Activated CD8-positive, alpha-beta memory T cell treated with anti-CD3 and anti-CD28 coated beads for 4 hours (primary cell): ENCODE measurements at places on chromosomes 4 and X.

GRCh38 chrX:149473092-149473491 lies 32.0 kb downstream of the IDS start:
- DNase-seq = no peak

DNA sequence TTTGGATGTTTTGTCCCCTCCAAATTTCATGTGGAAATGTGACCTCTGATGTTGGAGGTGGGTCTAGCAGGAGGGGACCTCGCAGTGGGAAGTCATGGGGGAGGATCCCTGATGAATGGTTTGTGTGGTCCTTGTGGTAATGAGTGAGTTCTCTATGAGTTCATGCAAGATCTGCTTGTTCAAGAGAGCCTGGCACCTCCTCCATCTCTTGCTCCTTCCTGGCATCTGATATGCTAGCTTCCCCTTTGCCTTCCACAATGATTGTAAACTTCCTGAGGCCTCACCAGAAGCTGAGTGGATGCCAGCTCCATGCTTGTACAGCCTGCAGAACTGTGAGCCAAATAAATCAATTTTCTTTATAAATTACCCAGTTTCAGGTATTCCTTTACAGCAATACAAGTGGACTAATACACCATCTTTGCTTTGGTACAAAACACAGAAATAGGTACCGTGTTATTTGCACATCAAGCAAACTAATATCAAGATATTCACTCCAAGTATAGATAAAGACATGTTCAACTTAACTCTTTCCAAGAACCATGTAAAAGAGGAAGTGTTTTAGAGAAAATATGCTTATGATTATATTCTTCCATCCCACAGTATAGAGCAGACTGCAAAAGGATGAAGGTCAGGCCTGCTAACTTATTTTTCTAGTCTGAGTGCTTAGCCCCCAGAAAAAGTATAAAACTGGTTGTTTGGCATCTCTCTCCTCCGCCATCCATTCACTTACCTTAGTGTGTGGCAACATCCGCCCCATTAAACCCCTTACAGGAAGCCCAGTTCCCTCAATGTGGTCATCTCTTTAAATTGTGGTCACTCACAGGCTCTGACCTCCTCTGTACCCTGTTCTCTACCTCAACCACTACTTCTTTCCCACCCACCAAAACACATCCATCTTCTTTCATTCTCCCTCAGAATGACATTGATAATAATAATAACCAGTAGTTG lies 6.7 kb downstream of the ARAP2 start:
- DNase-seq = no peak

DNA sequence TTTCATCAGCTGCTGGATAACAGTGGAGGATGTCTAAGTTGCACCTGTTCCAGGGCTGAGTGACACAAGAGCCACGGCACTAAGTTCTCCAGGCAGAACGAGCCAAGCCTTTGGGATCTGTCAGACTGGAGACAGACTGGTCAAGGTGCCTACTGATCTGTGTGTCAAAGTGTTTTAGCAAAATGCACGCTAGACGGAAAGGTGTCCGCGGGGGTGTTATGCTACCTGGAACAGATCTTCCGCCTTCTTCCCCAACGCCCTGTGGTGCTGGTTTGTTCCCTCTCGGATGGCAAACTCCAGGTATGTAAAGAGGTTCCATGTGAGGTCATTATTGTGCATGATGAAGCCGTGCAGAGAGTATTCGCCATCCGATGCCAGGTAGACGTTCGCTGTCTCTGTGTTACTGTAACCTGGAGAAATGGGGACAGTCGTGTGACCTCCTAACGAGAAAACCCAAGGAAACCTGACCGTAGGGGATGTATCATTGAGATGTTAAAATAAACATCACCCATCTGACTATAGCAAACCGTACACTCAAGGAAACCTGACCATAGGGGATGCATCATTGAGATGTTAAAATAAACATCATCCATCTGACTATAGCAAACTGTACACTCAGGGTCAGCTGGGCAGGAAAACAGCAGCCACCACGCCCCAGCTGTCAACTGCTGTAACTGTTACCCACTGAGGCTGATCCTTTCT lies 29.7 kb upstream of the SLC25A6 start:
- DNase-seq = no peak

DNA sequence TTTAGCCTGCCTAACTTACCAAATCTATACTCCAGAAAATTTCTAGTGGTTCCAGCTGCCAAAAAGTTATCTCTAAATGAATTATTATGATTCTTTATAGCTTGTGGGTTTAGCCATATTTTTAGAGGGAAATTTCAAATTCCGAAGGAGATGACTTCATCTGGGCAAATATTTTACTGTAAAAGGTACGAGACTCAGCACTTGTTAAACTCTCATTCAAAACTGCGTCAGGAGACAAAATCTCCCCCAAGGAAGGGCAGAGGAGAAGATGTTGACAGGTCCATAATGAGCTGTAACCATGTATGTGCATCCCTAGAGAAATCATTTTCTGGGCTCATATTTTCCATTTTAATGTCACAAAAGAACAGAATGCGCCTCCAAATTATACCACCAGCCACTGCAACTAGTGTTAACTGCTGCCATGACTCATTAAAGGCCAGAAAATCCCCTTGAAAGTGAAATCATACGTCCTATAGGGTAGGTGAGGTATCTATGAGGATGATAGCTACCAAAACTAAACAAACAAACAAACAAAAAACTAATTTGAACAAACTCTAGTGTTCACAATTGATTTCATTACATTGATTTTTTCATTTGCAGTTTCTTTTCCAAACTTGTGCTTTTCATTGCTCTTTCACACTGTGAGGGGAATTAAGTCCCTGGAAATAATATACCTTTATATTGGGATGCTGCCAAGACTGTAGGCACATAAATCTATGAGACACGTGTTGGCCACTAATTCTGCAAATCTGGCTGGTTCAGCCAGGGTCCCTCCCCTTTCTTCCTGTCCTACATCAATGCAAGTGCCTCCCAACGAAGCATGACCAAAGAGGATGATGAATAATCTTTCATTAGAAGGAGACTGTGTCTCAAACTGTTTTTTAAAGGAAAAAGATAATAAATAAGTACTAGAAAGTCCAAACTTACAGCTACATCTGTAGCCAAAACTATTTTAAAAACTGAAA lies 85.8 kb downstream of the ARHGAP6 start:
- DNase-seq = no peak

DNA sequence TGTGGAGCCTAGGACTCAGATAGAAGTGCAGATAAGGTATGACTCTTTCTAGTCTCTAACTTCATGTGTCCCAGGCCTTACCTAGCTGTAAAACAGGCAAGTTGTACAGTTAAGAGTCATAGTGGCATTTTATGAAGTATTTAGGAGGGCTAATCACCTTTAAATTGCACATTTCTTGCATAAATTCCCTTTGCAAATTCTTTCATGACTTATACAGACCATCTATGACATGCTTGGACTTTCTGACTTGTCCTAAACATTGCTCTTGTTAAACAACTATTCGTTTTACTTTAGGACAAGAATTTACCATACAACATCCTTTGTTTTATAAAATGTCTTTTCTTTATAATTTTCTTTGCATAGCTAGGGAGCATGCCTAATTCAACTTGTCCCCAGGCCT lies 7.8 kb upstream of the RRAGB start:
- DNase-seq = no peak

DNA sequence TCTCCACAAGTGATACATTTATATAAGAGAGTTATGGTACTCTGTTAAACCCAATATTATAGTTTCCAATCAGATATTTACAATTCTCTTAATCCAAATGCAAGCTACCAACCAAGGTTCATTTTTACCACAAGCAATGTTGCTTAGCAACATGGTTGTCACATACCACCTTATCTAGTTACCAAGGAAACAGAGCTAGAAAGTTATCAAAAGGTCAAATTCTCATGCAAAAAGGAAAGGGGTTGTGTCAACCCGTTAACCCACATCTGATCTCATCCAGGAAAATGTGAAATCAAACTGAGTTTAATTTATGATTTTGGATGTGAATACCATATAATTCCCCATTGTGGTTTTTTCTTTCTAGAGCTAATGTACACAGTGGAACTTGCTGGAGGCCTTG lies 274.1 kb upstream of the MAGEB2 start:
- DNase-seq = no peak

DNA sequence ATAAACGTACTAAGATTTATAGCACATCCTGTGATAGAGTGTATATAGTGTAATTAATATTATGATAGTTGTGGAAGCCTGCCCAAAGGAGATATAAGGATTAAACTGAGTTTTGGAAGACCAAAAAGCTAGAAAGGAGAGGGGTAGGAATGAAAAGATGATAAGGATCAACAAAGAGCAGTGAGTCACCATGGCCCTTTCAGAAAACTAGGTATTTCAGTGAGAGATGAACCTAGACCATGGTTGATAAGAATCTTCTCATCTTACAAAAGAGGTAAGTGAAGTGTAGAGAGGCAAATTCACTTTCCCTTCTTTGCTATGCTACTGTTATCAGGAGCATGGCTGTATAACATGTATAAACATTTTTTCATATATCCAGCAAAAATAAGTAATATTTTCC lies 133.8 kb upstream of the PLAC1 start:
- no peak for DNase-seq

- no peak for DNase-seq
Observed at GRCh38 chr4:184826691-184827270, 1.0 kb upstream of the ACSL1 start.

DNA sequence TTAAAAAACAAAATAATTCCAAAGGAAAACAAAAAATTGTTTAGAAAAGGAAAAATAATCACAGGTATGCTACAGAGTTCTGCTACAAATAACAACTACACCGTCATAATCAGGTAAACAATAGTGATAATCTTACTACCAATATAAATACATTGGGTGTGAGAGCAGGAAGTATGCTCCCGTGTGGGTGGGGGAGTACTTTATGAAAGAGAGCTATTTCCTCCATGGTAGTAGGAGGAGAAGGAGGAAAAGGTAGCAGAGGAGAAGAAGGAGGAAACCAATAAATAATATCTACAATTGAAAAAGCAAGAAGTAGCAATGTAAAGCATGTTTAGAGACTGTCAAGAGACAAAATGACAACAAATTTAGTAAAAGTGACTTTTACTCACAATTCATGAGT lies 35.1 kb downstream of the TEC start:
- no peak for DNase-seq

- no peak for DNase-seq
Observed at GRCh38 chr4:118997601-118998000, 108.9 kb downstream of the SYNPO2 start.

DNA sequence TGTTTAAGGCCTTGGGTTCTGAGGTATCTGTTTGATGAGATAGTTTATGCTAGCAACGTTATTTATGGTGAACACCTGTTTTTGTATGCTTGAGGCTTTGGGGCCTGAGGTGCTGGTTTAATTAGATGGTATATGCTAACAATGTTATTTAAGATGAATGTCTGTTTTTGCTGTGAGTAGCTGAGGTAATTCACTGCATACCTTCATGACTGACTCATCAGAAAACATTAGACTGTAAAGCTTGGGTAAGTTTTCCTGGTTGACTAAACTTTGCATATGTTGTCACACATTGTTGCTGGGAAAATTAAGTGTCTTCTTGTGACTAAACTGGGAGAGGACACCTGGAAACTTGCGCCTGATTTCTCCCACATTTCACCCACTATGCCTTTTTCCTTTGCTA lies 1026.6 kb downstream of the RAPGEF2 start:
- no peak for DNase-seq

- no peak for DNase-seq
Observed at GRCh38 chr4:52585379-52585778, 73.7 kb downstream of the USP46 start.

GRCh38 chrX:104432321-104432720 lies 133.7 kb upstream of the IL1RAPL2 start:
- no peak for DNase-seq

GRCh38 chr4:77197361-77197760 lies 40.4 kb downstream of the CCNG2 start:
- DNase-seq = no peak

DNA sequence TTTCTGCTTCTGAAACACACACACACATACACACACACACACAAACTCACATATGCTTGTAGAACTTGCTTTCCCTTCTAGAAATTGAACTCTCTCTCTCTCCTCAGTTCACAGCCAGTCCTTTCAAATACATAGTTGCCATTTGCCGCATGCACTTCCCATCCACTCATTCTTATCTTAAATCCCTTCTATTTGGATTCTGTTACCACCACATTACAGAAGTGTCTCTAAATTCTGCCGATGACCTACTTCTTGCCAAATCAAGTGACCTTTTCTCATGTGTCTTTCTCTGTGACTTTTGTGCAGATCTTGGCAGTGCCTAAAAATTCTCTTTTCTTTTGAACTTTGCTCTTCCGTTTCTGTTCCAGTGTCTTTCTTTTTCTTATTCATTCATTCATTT lies 7.5 kb upstream of the MYOZ2 start:
- no peak for DNase-seq

DNA sequence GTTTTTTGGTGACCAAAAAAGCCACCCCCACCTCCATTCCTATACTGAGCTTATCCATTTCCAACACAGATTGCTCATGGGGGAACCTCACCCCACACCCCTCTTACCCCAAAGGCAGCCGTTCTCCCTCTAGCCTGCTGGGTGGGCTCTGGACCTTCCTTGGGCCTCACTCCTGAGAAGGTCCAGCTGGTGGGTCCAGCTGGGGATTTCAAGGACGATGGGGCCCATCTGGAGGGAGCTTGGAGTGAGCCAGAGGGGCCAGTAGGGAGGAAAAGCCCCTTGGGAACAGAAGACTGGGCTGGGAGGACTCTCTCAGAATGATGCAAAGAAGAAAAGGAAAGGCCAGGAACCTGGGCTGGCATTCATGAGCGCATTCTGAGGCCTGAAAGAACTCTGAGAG lies 42.0 kb upstream of the PJA1 start:
- DNase-seq = no peak

DNA sequence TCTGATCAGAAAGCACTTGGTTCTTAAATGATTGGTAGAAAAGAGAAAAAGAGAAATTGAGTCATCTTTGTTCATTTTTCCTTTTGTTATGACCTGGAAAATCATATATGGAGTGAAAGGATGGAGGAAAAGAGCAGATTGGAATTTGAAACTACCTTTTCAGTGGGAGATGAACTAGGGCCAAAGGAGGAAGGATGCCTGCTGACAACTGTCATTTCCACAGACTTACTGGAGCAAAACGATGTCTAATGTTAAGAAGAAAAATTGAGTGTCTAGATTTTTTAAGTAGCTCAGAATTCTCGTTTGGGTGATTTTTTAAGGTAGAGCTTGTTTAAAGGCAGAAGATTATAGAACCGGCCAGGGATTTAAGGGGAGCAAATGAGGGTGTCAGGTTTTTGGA lies 144.6 kb upstream of the KCNIP4 start:
- DNase-seq = no peak

DNA sequence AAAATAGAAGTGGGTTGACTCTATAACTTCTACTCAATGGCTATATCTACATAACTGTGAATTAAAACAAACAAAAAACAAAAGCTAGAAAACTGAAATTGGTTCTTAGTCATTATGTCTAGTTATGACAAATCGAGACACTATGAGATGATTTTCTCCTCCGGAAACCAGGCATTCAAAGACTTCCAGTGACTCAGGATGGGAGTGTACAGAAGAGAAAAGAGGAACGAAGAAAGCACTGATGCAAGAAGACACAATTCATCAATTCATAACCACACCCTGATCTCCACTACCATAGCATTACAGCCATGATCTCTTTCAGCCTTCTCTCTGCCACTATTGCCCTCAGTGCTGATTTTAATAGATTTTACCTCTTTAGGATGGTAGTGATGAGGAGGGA lies 253.6 kb downstream of the CBLL2 start:
- DNase-seq = no peak

- no peak for DNase-seq
Observed at GRCh38 chr4:130524057-130524456, 1428.1 kb downstream of the C4orf33 start.

GRCh38 chr4:34181891-34182290 lies 2062.4 kb downstream of the ARAP2 start:
- DNase-seq = no peak

- no peak for DNase-seq
Observed at GRCh38 chr4:104989371-104989770, 157.3 kb upstream of the TET2 start.
